Osteocyte (in vitro differentiated cells): ENCODE measurements at places on chromosomes 1 and 21. TPM values are rescaled to one million over a fixed set of nuclear protein-coding genes. Genes with fewer than 3 reads are reported as not detected.

DNA sequence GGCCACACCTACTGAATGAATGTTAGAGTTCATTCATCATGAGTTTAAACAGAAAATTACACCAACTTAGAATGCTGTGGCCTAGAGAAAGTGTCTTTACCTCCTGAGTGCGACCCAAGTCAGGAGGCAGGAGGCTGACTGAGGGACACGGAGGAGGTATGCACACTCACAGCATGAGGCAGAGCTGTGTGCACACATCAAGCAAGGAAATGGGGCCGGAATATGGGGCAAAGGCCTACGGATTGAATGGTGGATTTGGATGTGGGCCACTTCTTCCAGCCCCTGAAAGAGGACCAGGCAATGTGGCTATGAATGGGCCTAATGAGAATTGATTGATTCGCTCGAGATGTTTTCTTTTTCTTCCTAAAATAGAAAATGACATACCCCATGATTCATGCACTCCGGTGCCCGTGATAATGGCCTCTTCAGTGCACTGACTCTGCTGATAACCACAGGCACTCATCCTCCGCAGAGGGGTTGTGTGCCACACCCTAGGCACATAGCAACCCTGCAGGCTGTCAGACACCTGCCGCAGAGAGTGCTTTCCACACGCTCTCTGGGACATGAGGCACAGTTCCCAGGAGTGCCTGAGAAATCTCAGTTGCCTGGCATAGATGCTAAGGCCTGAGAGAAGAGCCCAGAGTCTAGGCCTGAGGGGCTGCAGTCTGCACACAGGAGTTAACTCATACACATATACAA, 155.5 kb downstream of the GLUL start:
- no peak for DNase-seq

DNA sequence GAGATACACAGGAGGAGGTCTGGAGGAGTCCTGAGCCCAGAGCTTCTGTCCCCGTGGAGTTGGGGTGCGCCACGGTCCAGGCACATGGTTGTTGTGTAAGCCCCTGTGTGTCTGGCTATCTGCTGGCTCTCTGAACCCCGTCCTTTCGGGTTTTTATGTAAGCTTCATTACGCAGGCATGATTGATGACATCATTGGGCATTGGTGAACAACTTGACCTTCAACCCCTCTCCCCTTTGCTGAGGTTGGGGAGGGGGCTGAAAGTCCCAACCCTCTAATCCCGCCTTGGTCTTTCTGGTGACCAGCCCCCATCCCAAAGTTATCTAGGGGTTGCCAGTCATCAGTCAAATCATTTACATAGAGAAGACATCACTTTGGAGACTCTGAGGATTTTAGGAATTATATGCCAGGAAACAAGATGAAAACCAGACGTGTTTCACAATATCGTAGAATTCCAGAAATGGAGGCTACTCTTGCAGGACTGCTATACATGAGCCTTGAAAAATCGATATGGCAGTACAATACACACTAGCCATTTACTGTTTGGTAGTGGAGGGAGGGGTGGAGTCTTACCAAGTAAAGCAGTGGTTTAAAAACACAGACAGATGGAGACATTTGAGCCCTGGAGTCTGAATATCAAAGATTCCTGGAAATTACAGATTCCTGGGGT, 69.8 kb upstream of the SCAF4 start:
- no peak for DNase-seq

Gene HOOK1
- 0.05 TPM in 1 of 2 replicates, not detected in the other for total RNA-seq

Gene ANP32E
- total RNA-seq = 29.5 and 32.2 TPM in 2 replicates

Gene ELF3
- total RNA-seq = 0.26 and 0.56 TPM in 2 replicates

Gene SERPINC1
- total RNA-seq = 0.40 TPM in 1 of 2 replicates, not detected in the other

Gene BRDT
- not detected in 2 replicates for total RNA-seq
